Activated B cell treated with CpG ODN at 0.5 μM for 24 hours (primary cell): ENCODE measurements at places on chromosomes 13 and 19.

GRCh38 chr13:113741191-113741668, 17.8 kb upstream of the TMEM255B start:
- no peak for DNase-seq

- no peak for DNase-seq
These were observed at the start of gene RLN3 for GRCh38 chr19:14027856-14028450. TSS of gene RLN3 (plus strand) at chr19:14028148. CDS start at chr19:14028205, 57 bp downstream.

GRCh38 chr13:45068036-45069001, 52.0 kb upstream of the GTF2F2 start:
- DNase-seq: no peak

DNA sequence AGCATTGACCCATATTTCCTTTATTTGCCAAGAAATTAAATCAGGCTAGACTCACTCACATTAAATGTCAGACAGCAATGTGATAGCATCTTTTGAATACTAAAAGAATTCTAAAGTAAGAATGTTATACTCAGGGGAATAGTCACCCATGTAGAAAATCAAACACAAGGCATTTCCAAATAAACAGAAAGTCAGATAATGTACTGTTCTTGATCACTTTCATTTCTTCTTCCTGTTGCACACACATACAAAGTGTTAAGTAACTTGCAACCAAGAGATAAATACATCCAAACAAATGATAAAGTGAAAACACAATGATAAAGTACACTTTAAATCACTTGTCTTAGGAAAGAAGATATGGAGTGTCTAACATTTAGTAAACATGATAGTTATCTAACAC, 1366.6 kb upstream of the MIR17HG start:
- DNase-seq: no peak

- DNase-seq: no peak
These were observed 15.1 kb upstream of the CACTIN start for GRCh38 chr19:3641515-3642269.

GRCh38 chr19:46917002-46917401, 56.2 kb downstream of the ARHGAP35 start:
- DNase-seq: no peak

- no peak for DNase-seq
These were observed 115.4 kb downstream of the UGGT2 start for GRCh38 chr13:95937714-95938320.

- DNase-seq: no peak
These were observed 941.3 kb upstream of the PCDH20 start for GRCh38 chr13:62356977-62357376.

DNA sequence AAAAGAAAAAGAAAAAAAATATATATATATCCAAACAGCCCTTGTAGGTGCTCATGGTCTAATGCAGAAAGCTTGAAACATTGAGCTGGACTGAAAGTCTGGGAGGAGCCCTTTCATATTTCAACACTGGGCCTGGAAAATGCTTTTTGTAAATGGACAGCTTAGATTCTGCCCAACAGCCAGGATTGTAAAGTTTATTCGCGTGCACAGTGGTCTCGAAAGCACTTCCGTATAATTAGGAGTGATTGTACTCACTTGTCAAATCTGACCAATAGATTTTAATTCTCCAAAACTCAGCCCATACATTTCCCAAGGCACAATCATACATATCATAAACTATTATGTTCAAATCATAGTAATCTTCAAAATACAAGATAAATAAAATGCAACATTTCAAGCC, 260.1 kb downstream of the COL4A1 start:
- DNase-seq: no peak

DNA sequence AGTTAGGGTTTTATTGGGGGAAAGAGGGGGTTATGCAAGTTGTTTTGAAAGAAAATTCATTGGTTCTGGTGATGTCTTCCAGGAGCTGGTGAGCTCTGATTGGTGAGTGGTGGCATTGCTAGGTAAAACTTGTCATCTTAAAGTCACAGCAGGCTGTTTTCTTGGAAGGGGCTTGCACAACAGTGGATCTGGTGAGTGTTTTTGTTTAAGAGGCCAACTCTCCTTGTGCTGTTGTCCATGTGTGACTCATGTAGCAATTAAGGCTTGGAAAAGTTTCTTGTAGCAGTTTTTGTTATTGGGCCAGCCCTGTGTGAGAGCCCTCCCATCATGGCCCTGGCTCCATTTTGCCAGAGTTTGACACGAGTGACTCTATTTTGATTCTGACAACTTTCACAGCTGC, 109.4 kb downstream of the RFC3 start:
- no peak for DNase-seq

DNA sequence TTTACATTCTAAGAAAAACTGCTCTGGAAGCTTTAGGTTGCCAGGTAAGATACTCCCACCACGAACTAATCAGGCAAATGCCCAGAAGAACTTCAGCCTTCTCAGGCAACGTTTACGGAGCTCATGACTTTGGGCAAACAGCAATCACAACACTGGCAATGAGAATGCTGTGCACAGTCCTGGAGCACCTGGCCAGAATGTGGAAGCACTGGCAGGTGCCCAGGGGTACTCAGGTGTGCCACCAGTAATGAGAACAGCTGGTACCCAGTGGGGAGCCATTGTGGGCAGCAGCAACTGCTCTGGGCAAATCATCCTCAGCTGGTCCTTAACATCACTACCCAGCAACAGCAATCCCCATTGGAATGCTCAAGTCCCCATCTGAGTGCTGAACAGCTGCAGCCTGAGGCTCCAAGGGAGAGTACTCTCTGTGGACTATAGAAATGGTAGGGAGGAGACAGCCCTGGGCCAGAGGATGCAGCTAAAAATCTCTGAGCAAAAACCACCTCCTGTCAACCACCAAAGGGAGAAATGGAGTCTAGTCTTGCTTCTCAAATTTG, 210.0 kb downstream of the FOXO1 start:
- DNase-seq: no peak

- no peak for DNase-seq
These were observed 5.4 kb downstream of the KCTD4 start for GRCh38 chr13:45195421-45195820.

GRCh38 chr19:1864480-1865171, 1.2 kb upstream of the KLF16 start:
- peak; percentile 75 for DNase-seq

DNA sequence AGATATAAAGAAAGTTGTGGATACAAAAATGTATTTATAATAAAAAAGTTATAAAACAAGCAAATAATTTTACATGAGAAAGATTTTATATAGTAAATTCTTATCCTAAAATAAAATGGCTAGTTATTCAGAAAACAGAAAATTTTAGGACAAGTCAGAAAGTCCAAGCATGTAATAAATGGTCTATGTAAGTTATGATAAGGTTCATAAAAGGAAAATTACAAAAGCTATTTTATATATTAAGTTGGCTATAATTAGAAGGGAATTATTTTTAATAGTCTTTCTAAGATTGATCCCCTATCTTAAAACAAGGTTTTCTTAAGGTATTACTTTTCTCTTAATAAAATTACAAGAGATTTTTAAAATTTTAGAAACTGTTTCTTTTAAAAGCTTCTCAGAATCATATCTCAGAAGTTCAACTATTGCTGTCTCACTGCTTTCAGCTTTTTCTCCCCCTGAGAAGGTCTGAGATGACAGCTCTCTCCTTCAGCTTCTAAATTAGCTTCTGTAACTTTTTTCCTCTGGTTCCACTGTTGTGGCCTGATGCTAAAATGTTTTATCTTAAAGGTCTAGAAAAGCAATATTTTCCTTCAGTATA, 8.7 kb downstream of the CCDC169 start:
- no peak for DNase-seq

DNA sequence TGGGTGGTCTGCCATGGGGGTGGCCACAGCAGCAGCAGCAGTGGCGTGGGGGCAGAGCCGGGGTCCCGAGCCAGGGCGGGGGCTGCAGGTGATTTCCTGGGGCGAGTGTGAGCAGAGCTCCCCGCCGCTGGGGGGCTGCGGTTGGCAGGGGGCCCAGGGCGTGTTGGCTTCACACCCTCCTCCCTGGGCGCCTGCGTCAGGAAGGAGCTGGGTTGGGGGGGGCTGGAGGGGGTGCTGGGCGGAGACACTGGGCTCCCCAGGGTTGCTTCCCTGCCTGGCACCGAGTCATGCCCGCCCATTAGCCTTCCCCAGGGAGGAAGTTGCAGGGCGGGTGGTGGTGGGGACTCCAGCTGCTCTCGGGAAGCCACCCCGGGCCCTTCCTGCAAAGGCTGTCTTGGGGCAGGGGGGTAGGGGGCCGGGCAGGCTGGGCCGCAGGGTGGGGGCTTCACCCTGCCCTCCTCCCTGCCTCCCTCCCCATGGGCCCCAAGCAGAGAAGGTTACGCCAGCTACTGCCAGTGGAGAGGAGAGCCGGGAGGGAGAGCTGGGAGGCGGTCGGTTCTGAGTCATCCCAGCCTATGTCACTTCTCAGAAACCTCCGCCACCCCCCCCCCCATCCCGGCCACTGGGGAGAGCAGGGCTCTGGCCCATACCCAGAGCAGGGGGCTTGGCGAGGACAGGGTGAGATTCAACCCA, 4.6 kb downstream of the MIDN start:
- DNase-seq: peak; percentile 83

DNA sequence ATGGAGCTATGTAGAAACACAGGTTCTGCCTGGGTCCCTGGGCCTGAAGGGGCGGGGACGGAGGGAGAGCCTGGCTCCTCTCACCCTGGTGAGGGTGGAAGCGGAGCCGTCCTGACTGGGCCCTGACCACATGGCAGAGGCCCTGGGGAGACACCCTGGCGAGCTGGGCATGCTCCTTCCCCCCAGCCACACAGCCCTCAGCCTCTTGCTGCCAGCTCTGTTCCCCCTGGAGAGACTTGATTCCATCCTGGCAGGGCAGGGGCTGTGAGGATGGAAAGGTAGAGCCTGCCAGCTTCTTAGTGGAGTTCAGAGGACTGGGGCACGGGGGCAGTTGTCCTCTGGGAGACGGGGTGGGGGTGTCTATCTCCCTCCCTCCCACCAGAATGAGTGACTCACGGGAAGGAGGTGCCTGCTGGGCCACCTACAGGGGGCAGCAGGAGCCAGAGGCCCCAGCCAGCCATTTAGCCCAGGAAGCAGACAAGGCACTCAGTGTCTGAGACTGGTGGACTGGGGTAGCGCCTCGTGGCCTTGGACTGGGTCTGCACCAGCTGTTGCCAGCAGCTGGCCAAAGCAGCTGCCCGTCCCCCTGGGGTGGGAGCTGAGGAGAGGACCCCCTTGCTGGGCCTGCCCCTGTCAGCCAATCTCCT, 22.8 kb upstream of the RNF17 start:
- DNase-seq: no peak

DNA sequence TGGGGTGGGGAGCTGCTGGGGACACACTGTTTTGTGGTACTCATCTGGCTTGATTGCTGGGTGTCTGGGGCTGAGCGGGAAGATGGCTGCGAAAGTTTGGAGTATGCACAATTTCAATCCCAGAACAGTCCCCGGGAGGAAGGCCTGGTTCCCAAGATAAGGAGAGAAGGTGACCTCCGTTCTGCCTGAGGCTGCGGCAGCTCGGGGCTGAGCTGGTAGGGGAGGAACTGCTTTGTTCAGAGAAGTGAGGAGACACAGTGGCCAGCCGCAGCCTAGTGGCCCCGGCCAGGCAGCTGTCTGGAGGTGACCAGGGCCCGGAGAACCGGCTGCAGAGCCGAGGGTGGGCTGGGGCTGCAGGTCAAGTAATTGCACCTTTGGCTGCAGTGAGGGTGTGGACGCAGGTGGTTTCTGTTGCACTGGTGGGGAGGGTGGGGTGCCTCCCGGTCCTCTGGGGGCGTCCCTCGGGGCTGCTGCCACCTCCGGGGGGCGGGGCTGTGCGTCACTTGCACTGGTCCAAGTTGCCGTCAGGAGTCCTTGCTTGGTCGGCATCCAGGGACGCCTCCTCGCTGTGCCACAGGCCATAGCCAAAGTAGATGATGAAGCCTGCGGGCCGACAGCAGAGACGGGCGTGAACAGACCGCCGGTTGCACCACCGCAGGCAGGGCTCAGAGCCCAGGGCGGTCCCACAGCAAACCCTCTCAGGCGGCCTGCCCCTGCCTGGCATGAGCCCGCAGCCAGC, 81.3 kb downstream of the SLC7A1 start:
- DNase-seq: no peak

- DNase-seq: no peak
These were observed 3.1 kb downstream of the XRCC1 start for GRCh38 chr19:43572171-43572588.

DNA sequence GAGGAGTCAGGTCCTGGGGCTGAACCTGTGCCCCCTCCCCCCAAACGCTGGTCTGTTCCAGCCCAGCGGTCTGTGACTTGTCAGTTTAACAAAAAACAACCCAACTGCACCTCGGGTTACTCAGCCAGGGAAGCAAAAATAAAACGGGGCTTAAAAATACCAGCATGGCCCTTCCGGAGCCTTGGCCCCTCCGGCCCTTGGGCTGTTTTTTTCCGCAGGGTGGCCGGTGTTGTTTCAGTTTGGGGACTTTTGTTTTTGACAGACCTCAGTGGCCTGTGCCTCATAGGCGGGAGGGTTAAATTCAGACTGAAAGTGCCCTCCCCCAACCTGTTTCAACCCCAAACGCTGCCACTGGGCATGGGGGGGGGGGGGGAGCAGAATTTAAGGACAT, 4.0 kb downstream of the TCF3 start:
- no peak for DNase-seq

DNA sequence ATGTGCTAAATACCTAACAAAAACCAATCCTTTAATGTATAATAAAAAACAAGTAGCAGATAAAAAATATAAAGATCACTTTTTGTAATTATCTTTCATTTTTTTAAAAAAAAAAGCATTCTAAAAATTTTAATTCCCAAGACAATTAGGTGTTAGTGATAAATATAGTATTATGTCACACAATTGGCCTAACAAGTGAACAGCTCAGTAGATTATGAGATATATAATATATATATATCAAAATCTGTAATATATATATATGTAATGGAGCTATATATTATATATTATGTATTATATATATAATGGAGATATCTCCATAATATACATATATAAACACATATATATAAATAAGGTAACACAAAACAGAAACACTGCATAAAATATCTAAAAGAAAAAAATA, 1531.1 kb upstream of the MIR17HG start:
- no peak for DNase-seq

GRCh38 chr13:95207769-95208366, 93.4 kb downstream of the ABCC4 start:
- DNase-seq: no peak

GRCh38 chr19:6249296-6249695, 30.5 kb downstream of the MLLT1 start:
- DNase-seq: no peak

DNA sequence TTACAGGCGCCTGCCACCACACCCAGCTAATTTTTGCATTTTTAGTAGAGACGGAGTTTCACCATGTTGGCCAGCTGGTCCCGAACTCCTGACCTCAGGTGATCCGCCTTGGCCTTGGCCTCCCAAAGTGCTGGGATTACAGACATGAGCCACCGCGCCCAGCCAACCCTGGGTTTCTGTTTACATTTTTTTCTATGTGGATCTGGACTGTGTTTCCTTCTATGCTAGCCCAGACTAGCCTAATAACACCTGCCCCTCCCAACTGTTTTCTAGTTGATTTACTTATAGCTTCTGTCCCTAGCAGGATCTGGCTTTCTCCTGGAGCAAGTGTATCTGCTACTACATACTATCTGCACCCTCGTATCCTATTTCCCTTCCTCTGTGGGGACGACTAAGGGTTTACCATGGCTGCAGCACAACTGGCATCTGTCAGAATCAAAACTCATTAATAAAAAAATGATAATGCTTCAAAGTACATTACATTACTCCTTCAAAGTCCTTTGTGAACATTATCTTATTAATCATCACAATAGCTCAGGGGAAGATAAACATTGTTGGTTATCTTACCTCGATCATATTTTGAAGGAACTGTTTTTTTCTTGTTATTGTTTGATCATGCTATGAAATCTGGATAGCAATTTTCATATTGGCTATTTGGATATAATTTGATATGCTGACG, 228.3 kb downstream of the KLF5 start:
- DNase-seq: no peak

- DNase-seq: peak; percentile 34
These were observed 12.2 kb downstream of the CIC start for GRCh38 chr19:42281146-42281826.

- peak; percentile 64 for DNase-seq
These were observed 11.2 kb upstream of the PRR19 start for GRCh38 chr19:42290523-42291434.
